Dorsolateral prefrontal cortex (tissue), 122 donors: ENCODE measurements at places on chromosomes 3 and 15. TPM values are rescaled to one million over a fixed set of nuclear protein-coding genes. Genes with fewer than 3 reads are reported as not detected.

C2CD4A gene
- 0.53 TPM for total RNA-seq

COLQ gene
- total RNA-seq, result 20.4 TPM

TM4SF1 gene
- total RNA-seq, result 10.6 TPM

GOLGA6D gene
- total RNA-seq, result not detected

OCA2 gene
- total RNA-seq, result 5.7 TPM

IQCH gene
- total RNA-seq, result 7.1 TPM

CILP gene
- 0.26 TPM for total RNA-seq

CSPG5 gene
- total RNA-seq, result 81.1 TPM

CCR9 gene
- total RNA-seq, result 0.72 TPM

SLC51A gene
- total RNA-seq, result 1.0 TPM

PLCH1 gene
- total RNA-seq, result 24.3 TPM
